ENCODE measurements at places on chromosomes 5 and 9.

- no peak for DNase-seq
Measured at GRCh38 chr9:7086389-7086788, 328.6 kb downstream of the KDM4C start.

- no peak for DNase-seq
Measured at GRCh38 chr9:101457003-101457402, 21.4 kb upstream of the ALDOB start.

GRCh38 chr9:18296702-18297055 lies 177.3 kb upstream of the ADAMTSL1 start:
- no peak for DNase-seq

GRCh38 chr9:25742256-25742655 lies 64.0 kb upstream of the TUSC1 start:
- DNase-seq: no peak

DNA sequence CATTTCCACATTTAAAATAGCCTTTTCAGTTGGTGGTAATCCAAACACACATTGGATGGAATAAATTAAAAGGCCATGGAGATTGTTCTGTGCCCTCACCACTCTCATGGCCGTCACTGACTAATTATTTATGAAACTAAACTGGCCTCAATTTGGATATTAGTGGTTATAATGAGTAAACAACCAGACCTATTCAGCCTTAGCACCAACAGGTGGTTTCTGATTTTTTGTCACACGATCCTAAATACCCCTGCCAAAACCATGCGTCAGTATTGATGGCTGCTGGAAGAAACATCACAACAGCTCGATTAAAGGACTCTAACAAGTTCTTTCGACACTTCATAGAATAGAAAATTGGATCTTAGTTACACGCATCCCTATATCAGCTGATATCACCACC lies 276.0 kb upstream of the DAP start:
- DNase-seq: no peak

DNA sequence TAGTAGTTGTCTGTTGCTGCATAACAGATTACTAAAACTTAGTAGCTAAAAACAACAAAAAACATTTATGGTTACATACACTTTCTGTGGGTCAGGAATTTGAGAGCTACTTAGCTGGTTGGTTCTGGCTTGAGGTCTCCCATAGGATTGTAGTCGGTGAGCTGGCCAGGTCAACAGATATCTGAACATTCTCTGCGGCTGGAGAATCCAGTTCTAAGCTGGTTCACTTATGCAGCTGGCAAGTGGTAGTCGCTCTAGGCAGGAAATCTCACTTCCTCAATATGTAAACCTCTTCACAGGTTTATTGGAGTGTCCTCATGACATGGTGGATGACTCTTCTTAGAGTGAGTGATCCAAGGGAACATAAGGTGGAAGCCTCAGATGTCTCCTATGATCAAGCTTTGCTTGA lies 65.7 kb upstream of the TNFAIP8 start:
- DNase-seq: peak; percentile 8

GRCh38 chr9:104914466-104914865 lies 13.5 kb downstream of the ABCA1 start:
- DNase-seq: no peak
